ENCODE measurements at places on chromosomes 7 and 10.

GRCh38 chr10:27072436-27073114 lies 27.7 kb downstream of the ANKRD26 start:
- no peak for DNase-seq

DNA sequence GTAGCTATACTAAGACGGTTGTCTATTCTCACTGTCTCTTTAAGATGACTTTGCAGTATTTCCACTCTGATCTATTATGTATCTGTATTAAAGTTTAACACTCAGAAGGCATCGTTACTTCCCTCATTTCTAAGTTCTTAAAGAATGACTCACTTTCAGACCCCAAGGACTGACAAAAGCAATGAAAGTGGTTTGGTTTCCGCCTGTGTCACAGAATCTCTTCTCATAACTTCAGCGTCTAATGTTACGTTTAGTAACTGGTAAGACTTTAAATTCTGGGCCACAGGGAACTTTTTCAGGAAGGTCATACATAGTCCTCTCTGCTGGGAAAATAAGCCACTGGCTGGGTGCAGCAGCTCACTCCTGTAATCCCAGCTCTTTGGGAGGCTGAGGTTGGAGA lies 892.0 kb upstream of the AUTS2 start:
- no peak for DNase-seq

- no peak for DNase-seq
These were observed 52.1 kb downstream of the CAMK1D start for GRCh38 chr10:12401466-12401865.

- DNase-seq: no peak
These were observed 527.6 kb upstream of the SORCS1 start for GRCh38 chr10:107692072-107692471.

DNA sequence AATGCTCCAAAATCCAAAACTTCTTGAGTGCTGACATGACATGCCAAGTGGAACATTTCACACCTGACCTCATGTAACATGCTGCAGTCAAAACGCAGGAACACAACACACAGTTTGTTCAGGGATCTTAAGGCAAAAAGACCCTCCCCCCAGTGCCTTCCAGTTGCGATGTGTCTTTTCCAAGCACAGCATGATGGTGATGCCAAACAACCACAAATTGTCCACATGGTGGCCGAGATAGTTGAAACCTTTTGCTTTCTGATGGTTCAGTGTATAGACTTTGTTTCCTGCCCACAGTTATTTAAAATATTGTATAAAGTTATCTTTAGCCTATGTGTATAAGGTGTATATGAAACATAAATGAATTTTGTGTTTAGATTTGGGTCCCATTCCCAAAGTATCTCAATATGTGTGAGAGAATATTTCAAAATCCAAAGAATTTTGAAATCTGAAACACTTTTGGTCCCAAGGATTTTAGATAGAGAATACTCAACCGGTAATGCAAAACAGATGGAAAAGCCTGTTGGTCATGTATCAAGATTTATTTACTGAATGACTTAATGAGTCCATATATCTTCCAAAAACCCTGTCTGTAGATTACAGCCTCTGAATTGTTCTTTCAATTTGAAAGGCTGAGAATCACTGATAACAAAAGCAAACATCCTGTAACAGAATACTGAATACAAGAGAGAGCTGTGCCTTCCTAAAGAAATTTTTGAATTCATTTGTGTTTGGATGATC lies 93.4 kb upstream of the OIT3 start:
- DNase-seq: no peak

DNA sequence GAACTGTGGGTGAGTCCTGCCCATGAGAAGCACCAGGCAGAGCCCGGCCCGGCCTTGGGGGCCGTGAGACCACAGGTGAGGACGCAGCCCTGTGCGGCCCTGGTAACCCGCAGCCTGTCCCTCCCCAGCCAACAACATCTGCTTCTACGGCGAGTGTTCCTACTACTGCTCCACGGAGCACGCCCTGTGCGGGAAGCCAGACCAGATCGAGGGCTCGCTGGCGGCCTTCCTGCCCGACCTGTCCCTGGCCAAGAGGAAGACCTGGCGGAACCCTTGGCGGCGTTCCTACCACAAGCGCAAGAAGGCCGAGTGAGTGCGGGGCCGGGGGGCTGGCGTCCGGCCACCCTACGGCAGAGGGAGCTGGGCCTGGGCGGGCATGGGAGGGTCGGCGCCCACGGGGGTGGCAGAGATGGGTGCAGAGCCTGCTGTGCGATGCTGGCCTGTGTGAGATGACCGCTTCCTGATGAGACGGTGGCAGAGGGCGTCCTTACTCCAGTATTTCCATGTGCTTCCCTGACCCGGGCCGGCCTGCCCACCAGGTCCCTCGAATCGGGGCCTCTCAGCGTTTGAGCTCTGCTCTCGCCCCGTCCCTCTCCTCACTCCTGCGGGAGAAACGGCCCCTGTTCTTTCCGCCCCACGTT lies 34.1 kb upstream of the FOXL3 start:
- no peak for DNase-seq

Measured in right renal pelvis (tissue), 4 donors.